ENCODE measurements at places on chromosomes 5 and 9.

DNA sequence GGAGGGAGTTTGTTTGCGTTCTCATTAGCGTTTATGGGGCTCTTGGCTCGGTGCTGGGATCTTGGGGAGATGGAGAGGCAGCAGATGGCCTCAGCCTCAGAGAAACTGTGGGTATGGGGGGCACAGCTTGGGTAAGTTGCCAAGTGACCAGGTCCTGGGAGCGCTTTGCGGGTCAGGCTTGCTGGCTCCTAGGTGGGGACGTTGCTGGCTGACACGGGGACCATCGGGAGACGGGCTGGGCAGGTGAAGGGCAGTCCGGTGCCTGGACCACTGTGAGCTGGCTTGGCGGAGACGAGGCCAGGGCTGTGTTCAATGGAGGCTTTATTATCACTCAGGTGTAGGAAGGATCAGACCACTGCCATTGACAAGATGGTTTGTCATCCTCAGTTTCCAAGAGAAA is 30.0 kb downstream of the FGD3 start:
- DNase-seq = no peak

- DNase-seq = no peak
Observed at GRCh38 chr5:157918811-157919742, 60.1 kb upstream of the CLINT1 start.

DNA sequence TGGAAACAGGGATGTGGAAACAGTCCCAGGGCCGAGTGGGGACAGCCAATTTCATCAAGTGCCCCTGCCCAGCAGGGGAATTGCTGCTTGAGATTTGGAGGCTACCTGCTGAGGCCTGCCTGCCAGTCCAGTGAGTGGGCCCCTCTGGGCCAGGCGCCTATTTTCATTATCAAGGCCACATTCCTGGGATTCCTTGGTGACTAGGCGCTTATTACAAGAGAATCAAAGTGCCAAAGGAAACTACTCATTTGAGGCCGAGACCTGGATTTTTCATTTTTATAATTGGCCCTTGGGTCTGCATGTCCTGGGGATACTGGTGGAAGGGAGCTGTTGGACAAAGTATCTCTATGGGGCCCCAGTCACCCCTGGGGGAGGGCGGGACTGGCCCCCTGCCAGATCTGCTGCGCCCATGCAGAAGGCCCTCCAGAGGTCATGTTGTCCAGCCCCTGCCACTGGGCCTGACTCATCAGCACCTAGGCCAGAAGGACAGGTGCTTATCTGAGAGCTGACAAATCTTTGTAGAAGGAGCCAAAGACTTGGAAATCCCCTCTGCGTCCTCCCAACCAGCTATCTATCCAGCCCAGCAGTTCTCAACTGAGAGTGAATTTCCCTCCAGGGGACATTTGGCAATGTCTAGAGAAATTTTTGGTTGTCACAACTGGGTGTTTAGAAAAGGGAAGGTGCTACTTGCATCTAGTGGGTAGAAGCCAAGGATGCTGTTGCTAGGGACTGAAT is 45.6 kb downstream of the FOXI1 start:
- DNase-seq = no peak

DNA sequence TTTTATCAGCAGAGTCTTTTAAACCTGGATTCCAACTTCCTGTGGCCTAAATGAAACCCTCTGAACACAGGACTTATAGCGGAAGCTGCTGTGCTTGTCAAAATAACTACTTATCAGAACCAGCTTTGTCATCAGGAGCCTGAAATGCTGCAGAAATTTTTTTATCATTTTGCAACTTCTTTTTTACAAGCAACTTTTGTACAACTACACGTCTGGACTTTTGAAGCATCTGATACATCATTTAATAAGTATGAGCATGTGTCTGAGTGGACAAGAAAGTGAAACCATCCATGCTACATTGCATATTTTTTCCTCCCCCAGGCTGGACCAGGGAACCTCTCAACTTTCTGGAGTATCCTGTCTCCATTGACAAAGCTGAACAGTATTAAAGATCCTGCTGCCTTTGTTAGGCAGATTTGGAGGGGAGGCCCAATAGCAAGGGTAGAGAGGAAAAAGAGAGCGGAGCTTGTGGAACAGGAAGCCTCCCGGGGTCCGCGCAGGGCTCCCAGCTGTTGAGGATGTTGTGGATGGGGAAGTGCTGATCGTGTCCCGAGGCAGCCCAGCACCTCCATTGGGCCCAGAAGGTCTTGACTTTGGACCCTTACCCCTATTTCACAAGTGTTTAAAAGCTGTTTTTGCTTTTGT is 196.6 kb downstream of the MSX2 start:
- no peak for DNase-seq

DNA sequence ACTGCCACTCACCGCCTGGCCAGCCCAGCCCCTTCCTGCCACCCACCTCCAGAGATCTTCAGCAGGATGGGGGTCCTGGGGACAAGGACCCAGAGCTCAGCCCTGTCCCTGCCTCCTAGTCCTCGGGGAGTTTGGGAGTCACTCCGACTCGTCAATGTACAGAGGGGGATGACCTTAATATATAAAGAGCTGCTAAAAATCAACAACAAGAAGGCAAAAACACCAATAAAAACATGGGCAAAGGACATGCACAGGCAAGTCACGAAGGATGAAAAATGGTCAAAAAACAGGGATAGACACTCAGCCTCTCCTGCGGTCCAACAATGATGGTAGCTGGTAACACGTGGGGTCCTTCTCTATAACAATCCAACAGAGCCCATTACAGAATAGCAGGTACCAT is 4.7 kb upstream of the ASB6 start:
- DNase-seq = no peak

- no peak for DNase-seq
Observed at GRCh38 chr5:10578869-10579268, 15.0 kb downstream of the ANKRD33B start.

DNA sequence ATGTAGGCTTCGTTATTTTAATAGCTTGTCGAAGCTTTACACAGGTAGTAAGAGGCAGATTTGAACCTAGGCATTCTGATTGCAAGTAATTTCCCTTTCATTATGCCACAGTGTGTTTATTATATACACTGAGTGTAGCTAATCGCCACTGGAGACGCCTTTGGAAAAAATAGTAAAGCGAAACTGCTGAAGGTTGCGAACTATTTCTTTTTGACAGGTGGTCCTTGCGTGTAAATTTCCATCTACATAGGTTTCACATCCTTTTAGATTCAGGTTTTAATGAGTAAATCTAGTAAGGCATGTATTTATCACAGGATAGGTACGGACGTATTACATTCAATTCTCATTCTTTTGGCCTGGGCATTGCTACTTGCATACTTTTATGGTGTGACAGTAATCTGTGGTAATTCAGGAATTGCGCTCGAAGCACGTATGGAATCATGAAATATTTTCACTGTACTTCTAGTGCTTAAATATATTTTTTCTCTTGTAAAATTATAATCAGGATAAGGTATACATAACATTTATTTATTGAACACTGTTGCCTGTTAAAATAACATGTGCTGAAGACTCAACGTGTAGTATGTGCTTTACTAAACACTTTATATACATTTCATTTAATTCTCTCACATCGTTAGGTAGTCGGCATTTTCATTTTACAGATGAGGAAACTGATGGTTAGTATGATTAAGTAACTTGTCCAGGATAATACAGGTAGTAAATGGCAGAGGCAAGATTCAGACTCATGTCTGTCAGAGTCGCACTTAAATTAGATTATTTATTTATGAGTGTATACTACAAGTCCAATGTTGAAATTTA is 1.8 kb downstream of the MARCHF6 start:
- DNase-seq = no peak

DNA sequence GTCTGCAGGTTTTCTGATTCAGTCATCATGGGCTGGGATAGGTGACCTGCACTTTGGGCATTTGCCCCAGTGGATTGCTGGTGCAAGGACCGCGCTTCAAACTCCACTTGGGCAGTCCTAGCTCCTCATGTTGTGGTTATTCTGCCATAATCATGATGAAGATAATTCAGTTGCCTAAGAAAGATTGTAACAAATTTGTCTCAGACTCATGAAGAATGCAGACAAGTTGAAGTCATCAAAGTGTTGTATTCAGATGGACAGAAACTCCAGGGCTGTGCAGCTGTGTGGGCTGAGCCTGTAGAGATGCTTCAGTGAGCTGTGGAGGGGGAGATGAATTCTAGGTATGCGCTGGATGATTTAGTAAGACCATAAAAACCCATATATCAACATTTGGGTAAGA is 38.5 kb downstream of the TARS1 start:
- no peak for DNase-seq

- no peak for DNase-seq
Observed at GRCh38 chr5:149271195-149271715, 404 bp upstream of the AFAP1L1 start.

GRCh38 chr5:72281764-72282499 is 38.1 kb downstream of the MRPS27 start:
- DNase-seq = no peak

GRCh38 chr5:104297076-104297475 is 734.5 kb upstream of the NUDT12 start:
- DNase-seq = no peak

GRCh38 chr5:41896230-41896629 is 7.9 kb upstream of the RIMOC1 start:
- no peak for DNase-seq

GRCh38 chr5:169913479-169913878 is 66.8 kb downstream of the INSYN2B start:
- DNase-seq = no peak

DNA sequence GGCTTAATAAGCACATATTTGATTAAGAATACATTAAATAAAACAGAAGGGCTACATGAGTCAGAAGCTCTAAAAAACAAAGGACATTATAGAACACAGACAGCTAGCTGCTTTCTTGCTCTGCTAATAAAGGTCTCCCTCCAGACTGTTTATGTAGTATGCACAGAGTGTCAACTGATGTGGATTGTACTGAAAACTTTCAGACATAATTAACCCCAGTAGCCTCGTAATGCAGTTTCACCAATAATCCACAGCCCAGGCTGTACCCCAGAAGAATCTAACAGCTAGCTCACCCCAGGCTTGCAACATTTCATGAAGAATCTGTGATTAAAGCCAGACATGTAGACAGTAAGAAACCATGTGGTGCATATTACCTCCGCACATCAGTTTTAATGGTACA is 30.8 kb downstream of the FGF10 start:
- no peak for DNase-seq

DNA sequence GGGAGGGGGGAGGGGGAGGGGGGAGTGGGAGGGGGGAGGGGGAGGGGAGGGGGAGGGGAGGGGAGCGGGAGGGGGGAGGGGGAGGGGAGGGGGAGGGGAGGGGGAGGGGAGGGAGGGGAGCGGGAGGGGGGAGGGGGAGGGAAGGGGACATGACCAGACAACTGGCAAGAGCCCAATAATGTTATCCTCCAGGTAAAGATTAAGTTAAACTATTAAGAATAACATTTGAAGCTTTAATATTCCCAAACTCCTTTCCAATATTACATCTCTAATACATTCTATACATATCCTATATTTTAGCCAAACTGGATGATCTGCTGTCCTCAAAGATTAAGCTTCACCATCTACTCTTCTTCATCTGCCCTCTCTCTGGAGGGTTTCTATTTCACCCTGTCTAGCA is 25.8 kb downstream of the C5 start:
- DNase-seq = no peak

DNA sequence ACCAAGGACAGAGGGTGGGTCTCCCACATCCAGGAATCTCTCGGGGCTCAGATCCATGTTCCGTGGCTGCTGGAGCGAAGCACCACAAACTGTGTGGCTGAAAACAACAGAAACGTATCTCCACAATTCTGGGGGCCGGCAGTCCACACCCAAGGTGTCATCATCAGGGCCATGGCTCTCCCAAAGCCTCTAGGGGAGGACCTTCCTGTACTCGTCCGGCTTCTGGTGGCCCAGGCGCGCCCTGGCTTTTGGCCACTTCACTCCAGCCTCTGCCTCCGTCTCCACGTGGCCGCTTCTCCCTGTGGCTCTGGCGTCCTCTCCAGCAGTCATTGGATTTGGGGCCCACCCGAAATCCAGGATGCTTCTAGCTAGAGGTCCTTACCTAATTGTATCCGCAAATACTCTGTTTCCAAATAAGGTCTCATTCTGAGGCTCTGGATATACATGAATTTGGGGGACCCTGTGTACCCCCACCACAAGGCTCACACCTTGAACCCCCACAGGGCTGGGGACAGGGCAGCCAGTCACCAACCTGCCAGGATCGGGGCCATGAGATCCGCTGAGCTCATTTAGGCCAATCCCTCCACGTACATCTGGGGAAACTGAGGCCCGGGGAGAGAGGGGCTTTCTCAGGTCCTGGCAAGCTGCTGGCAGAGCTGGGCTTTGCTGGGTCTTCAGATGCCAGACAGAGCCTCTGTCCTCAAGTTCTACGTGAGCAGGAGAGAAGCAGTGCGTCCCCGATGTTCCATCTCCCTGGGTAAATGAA is 158.2 kb downstream of the OLFM1 start:
- no peak for DNase-seq

- no peak for DNase-seq
Observed at GRCh38 chr5:149381261-149381985, 2.3 kb upstream of the IL17B start.

DNA sequence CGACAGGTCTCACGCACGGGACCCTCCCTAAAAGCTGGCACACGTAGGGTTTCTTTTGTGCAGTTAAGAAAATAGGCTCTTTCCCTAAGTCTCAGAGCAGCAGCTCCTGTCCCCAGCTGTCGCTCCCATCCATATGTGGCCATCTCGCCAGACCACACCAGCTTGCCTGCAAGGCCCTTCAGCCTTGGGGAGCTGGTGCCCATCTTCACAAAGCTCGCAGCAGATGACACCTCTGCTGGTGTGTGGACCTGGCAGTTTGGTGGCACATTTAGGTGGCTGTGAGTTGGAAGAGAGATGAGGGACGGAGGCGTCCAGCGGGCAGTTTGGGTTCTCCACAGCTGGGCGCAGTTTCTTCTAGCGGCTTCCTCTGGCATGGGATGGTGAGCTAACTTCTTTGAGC is 239.0 kb downstream of the FANCC start:
- DNase-seq = no peak

GRCh38 chr9:107169796-107170195 is 113.3 kb upstream of the RAD23B start:
- DNase-seq = no peak

GRCh38 chr5:25891691-25892090 is 1146.7 kb downstream of the CDH9 start:
- DNase-seq = no peak

DNA sequence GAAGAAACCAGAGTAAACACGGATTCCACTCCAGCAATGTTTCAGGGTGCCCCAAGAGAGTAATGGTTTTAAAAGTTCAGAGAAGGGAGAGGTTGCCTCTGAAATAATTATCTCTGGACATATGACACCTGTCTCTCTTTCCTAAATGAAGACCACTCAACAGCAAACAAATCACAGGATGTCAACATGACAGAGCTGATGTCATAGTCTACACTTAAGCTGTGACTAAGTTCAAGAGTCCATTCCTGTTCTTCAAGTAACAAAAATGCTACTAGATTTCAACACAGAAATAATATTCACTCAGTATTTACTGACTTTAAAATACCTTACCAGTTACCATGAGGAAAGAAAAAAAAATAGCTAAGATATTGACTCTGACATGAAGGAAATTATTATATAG is 44.7 kb upstream of the SLC30A5 start:
- no peak for DNase-seq

- DNase-seq = no peak
Observed at GRCh38 chr9:14313951-14314423, at the start of gene NFIB. NFIB (minus strand) TSS chr9:14314141; CDS start chr9:14313511, 630 bp downstream.

GRCh38 chr9:5817862-5818261 is 15.1 kb downstream of the ERMP1 start:
- no peak for DNase-seq

All from hippocampal formation (tissue), 2 donors.